Activated T-helper 2 cell treated with anti-CD3 and anti-CD28 coated beads, Interferon-gamma antibody, Interleukin-2, Interleukin-4, amounts not matched to agents 10 μg/mL and 5 μg/mL and 100 μg/mL, durations not matched to agents 14 hours and 24 hours and 36 hours (primary cell): ENCODE measurements at places on chromosomes 2 and 18. TPM values are rescaled to one million over a fixed set of nuclear protein-coding genes. Genes with fewer than 3 reads are reported as not detected.

Gene KLHL29
- total RNA-seq, result 3.0 and 3.4 TPM in 2 replicates

Gene CLEC4F
- total RNA-seq, result 0.11 TPM in 1 of 2 replicates, not detected in the other

Gene GKN2
- total RNA-seq, result not detected in 2 replicates

Gene COL3A1
- total RNA-seq, result 0.16 and 0.43 TPM in 2 replicates

Gene GKN1
- not detected in 2 replicates for total RNA-seq

Gene SMAD7
- 21.1 and 22.4 TPM in 2 replicates for total RNA-seq

Gene FECH
- 17.4 and 21.9 TPM in 2 replicates for total RNA-seq

Gene DSG1
- total RNA-seq, result not detected in 2 replicates

Gene KIAA2012
- total RNA-seq, result not detected in 2 replicates

Gene TGFA
- not detected in 2 replicates for total RNA-seq

Gene NEU2
- total RNA-seq, result not detected in 2 replicates

Gene ANKRD62
- not detected in 2 replicates for total RNA-seq

Gene EMX1
- total RNA-seq, result not detected in 2 replicates

Gene CTAGE1
- total RNA-seq, result 0.07 TPM in 1 of 2 replicates, not detected in the other

Gene BOLL
- total RNA-seq, result not detected in 2 replicates

Gene OTX1
- not detected in 2 replicates for total RNA-seq

Gene RND3
- not detected in 2 replicates for total RNA-seq

Gene TEKT4
- total RNA-seq, result 0.34 TPM in 1 of 2 replicates, not detected in the other

Gene ASNSD1
- total RNA-seq, result 52.0 and 52.7 TPM in 2 replicates
